ENCODE measurements at places on chromosomes 7 and 10. TPM values are rescaled to one million over a fixed set of nuclear protein-coding genes. Genes with fewer than 3 reads are reported as not detected.

DNA sequence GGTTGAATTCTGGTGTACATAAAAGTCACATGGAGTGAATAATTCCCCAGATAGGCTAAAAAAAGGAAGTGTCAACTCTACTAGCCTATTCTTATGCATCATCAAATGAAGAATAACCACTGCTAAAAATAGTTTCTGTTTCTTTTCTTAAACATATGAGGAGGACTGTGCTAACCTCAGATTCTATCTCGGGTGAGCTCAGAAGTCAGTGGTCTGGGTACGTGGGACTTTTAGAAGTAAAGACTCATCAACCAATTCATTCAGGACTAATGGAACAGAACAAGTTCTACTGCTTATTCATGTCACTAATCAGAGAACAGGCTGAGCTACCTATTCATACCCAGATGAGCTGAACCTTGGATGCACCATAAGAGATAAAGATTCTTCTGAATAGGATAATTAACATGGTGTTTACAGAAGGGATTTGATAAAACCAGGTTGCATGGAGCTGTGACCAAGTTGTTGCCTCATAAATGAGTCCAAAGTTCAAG is 9.5 kb upstream of the ASAH2 start:
- DNase-seq, result no peak

DNA sequence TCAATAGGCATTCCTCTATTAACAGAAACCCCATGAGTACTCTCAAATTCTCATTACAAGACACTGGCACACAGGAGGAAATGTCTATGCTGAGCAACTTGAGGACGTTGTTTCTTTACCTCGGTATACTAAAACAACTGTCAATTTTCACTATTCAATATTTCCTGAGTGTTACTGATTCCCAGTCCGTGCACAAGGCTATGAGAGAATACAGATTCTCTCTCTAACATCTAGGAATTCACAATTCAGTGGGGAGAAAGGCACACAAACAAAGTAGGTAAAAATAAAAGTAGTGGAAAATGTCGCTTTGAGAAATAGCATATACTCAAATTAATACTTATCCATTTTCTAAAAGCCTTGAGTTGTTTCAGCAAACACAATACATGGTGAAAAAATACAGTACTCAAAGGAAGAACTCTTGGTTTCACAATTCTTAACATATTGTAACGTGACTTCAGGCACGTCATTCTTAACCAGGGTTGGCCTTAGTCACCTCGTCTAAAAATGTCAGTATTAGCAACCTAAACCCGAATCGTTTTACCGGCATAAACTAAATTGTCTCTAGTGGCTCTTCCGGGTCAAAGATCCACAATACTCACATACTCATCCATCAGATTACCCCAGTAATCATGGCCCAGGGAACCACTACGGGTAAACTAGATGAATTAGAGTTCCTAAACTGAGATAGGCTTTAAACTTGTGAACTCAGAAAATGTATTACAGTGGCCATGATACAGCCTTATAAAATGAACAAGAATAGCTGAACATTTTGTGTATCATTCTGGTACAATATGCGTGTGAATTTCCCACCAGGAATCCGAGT is 1.5 kb downstream of the IPMK start:
- no peak for DNase-seq

DNA sequence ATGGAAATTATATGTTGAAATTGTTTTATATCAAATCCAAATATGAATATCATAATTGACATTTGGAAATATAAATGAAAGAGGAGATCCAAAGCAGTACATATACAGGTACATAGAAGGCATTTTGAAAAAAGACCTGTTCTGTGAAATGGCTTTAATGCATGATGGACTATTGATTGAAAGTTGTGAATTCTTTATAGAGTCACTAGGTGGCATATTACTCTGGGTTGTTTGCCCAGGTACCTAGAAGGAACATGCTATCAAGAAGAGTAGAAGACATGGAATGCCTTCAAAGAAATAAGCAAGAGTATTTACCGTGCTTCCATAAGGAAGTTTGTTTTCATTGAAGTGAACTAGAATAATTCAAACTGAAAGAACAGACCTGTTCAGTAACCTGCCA is 160.0 kb upstream of the ANK3 start:
- DNase-seq, result no peak

DNA sequence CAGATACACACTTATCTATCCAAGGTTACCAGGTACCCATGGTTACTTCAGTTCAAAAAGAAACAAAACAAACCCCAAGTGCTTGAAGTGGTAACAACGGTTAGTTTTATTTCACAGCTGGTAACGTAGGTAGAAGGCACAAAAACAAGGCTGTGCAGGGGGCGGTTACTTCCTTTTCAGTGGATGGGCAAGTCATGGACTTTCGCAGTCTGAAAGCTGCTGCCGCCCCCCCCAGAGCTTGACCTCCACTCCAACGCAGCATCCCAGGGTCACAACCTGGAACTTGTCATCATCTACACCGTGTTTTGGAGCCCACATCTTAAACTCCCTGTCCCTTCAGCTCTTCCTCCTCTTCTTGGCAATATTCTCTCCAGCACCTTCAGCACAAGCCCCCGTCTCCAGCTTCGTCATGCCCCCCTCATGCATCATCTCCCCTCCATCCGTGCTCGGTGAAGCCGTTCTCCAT is 181.2 kb upstream of the ITGB1 start:
- DNase-seq, result no peak

DNA sequence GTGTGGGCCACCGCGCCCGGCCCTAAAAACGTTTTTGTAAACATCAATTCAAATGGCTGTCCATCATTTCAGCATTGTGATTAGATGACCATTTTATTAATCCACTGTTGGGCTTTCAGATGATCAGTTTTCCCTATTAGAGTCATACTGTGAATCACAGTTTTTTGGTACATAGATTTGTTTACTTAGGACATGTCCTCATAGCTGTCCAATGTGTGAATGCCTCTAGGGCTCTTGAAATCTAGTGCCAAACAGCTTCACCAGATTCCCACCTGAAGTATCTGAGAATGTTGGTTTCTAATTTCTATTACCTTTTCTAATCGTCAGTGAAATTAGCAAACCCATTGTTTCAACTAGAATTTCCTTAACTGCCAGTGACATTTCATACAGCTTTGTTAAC is 66.8 kb downstream of the UPF2 start:
- no peak for DNase-seq

- peak; percentile 89 for DNase-seq
Measured at GRCh38 chr7:34320926-34321661, 336.9 kb upstream of the NPSR1 start.

Gene HKDC1
- total RNA-seq, result 0.17 TPM

Gene AS3MT
- 5.2 TPM for total RNA-seq

Gene PCLO
- total RNA-seq, result 2.9 TPM

DNA sequence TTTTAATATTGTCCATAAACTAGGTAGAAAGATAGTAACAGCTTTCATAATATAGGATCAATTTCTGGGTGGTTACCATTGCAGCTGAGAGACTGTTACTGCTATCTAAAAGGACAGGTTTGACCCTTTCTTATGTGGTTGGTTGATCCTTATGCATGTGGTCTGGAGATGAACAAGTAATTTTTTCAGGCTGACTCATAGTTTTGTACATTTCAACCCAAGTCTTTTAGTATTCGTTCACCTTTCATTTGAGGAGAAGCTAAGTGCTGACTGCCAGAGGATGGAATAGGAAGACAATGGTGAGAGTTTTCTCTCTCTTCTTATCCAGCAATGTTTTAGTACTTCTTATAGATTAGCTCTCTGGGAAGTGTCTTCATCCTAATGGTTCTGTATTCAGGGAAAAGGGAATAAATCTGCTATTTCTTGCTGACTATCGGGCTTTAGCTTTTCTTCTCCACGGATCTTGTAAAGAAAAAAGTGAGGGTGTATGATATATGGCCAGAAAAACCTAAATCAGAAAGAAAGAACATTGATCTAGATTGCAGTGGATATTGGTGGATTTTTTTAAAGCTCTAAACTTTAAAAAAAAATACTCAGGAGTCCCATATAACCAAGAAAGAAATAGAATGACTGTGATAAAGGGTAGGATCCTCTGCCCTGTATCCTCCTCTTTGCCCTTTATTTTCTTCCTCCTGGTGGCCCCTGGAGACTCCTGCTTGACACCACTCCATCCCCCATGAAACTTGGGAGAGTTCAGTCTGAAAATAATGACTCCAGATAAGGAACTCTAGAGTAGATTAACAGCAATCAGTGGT is 88.0 kb downstream of the CPED1 start:
- DNase-seq, result no peak

GRCh38 chr10:108005627-108006026 is 841.1 kb upstream of the SORCS1 start:
- no peak for DNase-seq

GRCh38 chr7:51187941-51188340 is 128.7 kb downstream of the COBL start:
- DNase-seq, result no peak

Gene SPDYE2
- not detected for total RNA-seq

GRCh38 chr7:133572087-133572486 is 319.2 kb downstream of the EXOC4 start:
- DNase-seq, result no peak

- peak; percentile 92 for DNase-seq
Measured at GRCh38 chr10:45000752-45001380, at the start of gene ZNF22. Gene ZNF22, plus strand, starts transcription at chr10:45000923. Its CDS starts 2,446 bp downstream, at chr10:45003369.

- DNase-seq, result no peak
Measured at GRCh38 chr7:104951546-104951945, 62.5 kb upstream of the KMT2E start.

DNA sequence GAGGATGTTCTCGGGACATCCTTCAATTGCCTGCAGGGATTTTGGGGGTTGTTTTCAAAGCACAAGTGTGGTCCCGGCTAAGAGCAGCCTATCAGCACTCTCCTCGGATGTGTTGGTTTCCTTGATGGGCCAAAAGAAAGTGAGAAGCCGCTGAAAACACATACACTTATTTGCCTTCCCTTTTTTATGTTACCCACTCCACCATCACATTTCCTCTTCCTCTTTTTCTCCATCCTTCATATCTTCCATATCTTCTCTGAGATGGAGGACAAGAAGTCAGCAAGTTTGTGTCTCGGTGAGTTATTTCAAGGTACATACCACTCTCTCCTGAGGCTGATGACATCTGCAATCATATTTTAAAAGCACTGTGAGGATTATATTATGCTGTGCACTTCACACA is 64.0 kb downstream of the ZNF33B start:
- no peak for DNase-seq

- DNase-seq, result no peak
Measured at GRCh38 chr7:86995814-86996213, 63.6 kb downstream of the ELAPOR2 start.

- DNase-seq, result no peak
Measured at GRCh38 chr10:110502072-110502845, 4.6 kb downstream of the DUSP5 start.

Data from esophagus muscularis mucosa (tissue), 4 donors.